ENCODE measurements at places on chromosomes 4 and X.

DNA sequence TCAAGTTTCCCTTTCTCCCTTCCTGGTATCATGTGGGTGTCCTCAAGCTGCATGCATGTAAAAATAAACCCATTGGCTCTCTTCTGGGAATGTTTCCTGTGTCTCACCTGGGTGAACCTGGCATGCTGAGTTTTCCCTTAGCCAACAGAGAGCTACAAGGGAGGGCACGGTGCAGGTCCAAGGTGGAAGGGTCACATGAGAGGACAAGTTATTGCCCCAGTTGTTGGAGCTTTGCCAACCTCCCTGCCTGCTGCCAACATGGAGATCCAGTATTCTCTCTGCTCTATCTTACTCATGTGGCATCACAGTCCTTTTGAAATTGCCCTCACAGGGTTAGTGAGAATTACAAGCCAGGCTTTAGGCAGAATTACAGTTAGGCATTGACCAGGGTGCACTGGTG is 196.1 kb upstream of the GYPA start:
- no peak for DNase-seq

DNA sequence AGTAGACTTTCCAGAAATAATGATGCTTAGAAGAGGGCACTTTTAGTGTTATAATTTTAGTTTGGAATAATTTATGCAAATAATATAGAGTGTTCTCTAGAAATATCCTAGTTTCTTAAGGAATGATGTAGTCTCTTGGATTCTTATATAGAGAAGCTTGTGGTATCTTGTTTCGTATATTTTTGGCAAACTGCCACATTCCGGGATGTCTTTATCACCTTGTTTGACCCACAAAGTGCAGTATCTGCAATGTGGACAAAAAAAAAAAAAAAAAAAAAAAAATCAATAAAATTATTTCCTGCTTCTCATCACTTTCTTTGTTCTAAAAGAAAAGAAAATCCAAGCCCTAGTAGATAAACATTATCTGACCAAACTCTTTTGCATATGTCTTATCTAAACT is 1577.7 kb upstream of the TENM3 start:
- peak; percentile 19 for DNase-seq

DNA sequence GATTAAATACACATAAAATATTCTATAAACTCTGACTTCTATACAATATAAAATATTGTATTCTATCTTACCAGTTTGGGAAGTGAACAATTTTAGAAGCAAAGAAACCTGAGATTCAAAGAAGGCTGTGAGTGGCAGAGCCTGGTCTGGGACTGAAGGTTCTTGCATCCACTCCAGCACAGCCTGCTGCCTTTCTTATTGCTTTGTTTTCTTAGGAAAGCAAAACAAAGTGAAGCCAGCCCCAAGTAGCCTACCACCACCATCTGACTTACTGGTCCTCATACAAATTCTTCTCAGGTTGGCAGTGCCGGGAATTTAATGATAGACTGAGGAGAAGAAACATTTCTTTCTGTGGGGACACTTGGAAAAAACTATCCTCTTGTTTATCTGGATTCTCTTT is 129.7 kb upstream of the SMAD1 start:
- no peak for DNase-seq

GRCh38 chr4:159743971-159744370 is 641.1 kb downstream of the RAPGEF2 start:
- DNase-seq: no peak

GRCh38 chrX:39288592-39288991 is 487.3 kb downstream of the MID1IP1 start:
- no peak for DNase-seq

GRCh38 chr4:105909787-105910281 is 14.6 kb downstream of the NPNT start:
- no peak for DNase-seq

DNA sequence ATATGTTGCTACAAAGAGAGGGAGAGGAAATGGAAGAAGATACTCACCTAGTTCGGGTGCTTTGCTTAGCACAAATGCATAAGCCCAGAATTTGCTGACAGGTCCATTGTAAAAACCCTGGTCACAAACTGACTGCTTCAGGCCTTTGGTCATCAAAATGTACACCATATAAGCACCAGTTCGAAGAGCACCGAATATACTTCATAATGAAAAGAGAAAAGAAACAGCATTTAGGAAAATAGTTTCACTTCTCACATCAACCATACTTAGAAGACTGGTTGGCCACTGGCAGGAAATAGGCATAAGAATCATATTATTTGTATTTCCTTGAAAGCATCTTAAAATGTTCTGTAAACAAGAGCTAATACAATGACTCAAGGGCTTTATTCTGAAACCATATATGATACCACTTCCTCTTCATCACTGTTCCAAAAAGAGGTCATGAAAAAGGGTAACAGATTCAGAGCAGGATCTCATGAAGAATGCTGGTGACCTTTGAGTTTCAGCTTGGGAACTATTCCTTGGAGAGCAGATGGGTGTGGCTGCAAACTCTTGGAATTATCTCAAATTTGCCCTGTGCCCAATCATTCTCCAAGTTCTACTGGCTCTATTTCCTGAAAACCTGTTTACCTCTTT is 138.7 kb downstream of the ELOVL6 start:
- DNase-seq: no peak

- no peak for DNase-seq
Observed at GRCh38 chr4:52948057-52948423, 85.9 kb downstream of the RASL11B start.

DNA sequence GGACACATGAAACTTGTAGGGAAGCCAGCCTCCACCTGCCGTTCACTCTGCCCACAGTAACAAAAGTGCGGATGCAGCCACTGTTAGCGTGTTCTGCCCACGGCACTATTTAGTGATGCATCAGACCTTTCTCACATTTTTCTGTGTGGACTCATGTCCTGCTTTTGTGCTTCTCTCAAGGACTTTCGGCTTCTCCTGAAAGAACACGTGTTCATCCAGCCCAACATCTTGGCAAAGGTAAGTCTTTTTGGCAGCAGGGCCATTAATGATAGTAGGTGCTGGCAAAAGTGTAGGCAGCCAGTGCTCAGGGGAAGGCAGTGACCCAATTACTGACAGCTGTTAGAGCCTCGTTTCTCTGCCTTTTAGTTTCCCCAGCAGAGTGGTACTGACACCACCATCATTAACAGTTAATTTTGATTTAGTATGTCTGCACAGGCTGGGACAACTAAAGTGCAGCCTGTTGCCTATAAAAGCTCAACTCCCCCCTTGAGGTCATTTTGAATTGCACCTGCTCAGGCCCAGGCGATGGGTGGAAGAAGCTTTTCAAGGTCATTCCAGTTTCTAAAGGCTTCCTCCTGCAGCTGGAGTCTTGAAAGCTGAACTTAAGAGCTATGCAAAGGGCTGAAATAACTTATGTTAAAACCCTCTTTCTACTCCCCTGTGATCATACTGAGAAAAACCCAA is 54.5 kb upstream of the HPSE start:
- no peak for DNase-seq

DNA sequence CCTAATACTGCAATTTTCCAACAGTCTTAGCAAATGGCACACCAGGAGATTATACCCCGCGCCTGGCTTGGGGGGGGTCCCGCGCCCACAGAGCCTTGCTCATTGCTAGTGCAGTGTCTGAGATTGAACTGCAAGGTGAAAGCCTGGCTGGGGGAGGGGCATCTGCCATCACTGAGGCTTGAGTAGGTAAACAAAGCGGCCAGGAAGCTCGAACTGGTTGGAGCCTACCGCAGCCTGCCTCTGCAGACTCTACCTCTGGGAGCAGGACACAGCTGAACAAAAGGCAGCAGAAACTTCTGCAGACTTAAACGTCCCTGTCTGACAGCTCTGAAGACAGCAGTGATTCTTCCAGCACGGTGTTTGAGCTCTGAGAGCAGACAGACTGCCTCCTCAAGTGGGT is 172.8 kb upstream of the NAP1L5 start:
- DNase-seq: no peak

GRCh38 chrX:110363244-110363643 is 4.6 kb downstream of the RTL9 start:
- no peak for DNase-seq

GRCh38 chr4:1398681-1399507 is 7.3 kb downstream of the NKX1-1 start:
- DNase-seq: no peak

- peak; percentile 78 for DNase-seq
Observed at GRCh38 chrX:17405225-17405969, 30.4 kb downstream of the NHS start.

DNA sequence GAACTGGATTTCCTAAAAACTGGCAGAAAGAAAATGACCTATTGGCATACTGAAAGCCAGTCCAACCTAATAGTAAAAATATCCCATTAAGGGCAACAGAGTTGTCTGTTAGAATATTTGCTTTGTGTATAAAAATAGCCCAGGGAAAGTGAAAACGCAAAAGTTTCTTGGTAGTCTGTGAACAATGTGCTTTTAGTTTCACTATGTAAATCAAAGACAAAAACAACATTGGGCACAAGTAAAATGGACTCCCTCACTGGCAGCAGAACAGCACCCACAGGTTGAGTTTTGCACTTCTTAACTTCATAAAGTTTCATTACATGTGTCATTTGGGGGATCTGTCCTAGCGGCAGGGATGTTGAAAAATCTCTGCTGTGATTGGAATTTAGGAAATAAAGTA is 4.3 kb upstream of the FGG start:
- DNase-seq: no peak

GRCh38 chr4:85676050-85676425 is 201.1 kb downstream of the ARHGAP24 start:
- DNase-seq: no peak

- DNase-seq: no peak
Observed at GRCh38 chr4:105184316-105184980, 37.8 kb downstream of the TET2 start.

- DNase-seq: no peak
Observed at GRCh38 chr4:6322761-6323566, 53.3 kb downstream of the WFS1 start.

GRCh38 chr4:3372933-3373465 is 68.8 kb upstream of the HGFAC start:
- no peak for DNase-seq

DNA sequence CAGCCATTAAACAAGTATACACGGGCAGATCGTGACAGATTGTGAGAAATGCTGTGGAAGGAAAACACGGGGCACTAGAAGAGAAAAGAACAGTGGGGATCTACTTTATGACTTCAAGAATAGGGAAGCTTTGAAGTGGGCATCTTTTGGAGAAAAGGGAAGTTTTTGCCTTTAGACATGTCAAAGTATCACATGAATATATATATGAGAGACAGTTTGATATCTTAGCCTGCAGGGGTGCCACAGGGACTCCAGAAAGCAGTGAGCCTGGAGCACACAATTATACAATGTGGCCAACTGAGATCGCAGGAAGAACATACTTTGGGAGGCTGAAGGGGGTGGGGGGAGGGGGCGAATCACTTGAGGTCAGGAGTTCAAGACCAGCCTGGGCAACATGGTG is 35.7 kb downstream of the RELL1 start:
- DNase-seq: no peak

GRCh38 chr4:169315530-169316343 is 45.0 kb upstream of the SH3RF1 start:
- peak; percentile 69 for DNase-seq

- DNase-seq: no peak
Observed at GRCh38 chr4:161160718-161161117, 1003.1 kb downstream of the FSTL5 start.

GRCh38 chr4:29289118-29289517 is 1431.1 kb upstream of the PCDH7 start:
- no peak for DNase-seq

DNA sequence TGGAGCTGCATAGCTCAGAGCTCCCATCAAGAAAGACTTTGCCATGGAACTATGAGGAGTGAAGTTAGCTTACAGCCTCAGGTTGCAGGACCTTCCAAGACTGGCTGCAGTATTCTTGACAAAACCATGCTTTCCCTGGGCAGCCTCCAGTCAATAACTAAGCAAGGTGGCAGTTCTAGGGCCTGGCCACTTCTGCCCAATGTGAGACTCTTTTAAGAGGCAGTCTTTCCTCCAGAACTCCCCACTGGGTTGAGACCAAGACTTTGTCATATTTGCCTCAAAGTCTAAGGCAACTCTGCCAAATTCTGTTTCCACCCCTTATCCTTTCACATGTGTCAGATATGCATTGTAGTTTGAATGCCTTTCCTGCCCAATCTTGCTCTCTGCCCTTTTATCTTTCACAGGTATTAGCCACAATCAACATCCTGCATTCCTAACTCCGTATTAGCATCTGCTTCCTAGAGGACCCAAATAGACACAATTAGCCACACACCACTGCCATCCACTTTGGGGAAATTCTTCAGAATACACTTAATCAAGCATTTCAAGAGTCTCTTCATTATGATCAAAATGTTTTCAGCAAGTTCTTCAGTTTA is 17.7 kb upstream of the SLC25A43 start:
- DNase-seq: no peak

- no peak for DNase-seq
Observed at GRCh38 chr4:108160741-108161352, 7.9 kb downstream of the LEF1 start.

DNA sequence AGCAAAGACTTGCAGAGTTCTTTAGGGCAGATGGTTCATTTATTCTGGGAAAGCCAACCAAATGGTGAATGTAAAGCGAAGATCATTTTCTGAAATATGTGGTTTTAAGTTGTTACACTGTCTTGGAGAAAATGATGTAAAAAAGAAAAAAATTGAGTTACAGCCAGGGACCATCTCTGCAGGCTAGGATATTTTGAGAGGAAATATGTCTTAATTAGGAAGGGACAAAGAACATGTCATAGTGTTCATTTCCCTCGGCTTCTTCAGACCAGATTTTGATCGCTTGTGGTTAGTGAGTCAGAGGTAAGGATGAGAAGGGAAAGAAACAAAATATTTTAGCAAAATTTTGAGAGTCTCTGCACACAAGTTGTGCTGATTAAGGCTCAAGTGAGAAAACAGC is 59.0 kb upstream of the C1QTNF7 start:
- peak; percentile 95 for DNase-seq

GRCh38 chrX:20530406-20530921 is 263.8 kb upstream of the RPS6KA3 start:
- peak; percentile 73 for DNase-seq

- no peak for DNase-seq
Observed at GRCh38 chr4:76523593-76523992, 88.6 kb downstream of the SHROOM3 start.

DNA sequence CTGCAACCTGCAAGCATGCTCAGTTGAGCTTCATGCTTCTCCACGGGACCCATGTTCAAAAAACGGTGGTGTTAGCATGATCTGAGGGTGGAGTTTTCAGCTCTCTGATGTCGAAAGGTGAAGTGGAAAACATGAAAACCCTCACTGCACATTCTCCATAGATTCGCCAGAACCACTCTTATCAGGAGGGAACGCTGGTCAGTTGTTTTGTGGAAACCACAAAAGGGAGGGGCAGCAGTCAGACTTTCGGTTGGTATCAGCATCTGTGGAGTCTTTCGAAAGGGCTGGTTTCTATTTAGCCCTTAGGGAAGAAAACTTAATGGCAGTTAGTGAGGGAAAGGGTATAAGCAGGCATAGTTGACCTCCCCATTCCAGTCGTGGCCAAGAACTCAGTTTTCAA is 12.6 kb downstream of the PPA2 start:
- DNase-seq: no peak

GRCh38 chr4:41748571-41749475 is at the start of gene PHOX2B:
PHOX2B (minus strand) TSS chr4:41748725; CDS start chr4:41748610, 115 bp downstream.
- DNase-seq: no peak

- no peak for DNase-seq
Observed at GRCh38 chrX:35617836-35618235, 180.3 kb upstream of the MAGEB16 start.
